ENCODE measurements at places on chromosomes 11 and 22.

GRCh38 chr11:100682247-100682969, 4.7 kb upstream of the ARHGAP42 start:
- no peak for DNase-seq

DNA sequence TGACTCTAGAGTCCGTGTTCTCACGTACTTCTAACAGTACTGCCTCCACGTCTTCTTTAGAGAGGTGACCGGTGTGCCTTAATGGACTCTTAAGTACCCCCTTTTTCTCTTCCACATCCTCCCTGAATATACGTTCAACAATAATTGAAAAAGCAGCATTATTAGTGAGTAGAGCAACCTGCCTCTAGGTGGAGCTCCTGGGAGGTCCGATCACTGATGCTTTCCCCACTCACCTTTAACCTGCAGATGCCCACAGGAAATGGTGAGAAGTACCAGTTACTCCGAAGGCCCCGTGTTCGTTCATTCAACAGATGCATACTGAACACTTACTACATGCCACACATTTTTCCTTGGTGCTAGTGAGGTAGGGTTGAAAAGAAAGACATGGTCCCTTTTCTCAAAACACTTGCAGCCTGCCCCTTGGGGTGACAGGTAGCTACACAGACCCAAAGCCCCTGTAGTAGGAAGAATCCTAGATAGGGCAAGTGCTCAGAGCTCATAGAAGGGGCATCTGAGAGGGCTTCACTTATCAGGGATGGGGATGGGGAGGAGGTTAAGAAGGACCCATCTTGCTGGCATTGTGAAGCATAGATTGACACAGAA, 72.7 kb downstream of the FEZ1 start:
- no peak for DNase-seq

- no peak for DNase-seq
Observed at GRCh38 chr11:48033918-48034341, 53.6 kb downstream of the PTPRJ start.

GRCh38 chr11:78237293-78238046, 48.8 kb downstream of the USP35 start:
- no peak for DNase-seq

- no peak for DNase-seq
Observed at GRCh38 chr22:43279867-43280522, 63.2 kb downstream of the SCUBE1 start.

DNA sequence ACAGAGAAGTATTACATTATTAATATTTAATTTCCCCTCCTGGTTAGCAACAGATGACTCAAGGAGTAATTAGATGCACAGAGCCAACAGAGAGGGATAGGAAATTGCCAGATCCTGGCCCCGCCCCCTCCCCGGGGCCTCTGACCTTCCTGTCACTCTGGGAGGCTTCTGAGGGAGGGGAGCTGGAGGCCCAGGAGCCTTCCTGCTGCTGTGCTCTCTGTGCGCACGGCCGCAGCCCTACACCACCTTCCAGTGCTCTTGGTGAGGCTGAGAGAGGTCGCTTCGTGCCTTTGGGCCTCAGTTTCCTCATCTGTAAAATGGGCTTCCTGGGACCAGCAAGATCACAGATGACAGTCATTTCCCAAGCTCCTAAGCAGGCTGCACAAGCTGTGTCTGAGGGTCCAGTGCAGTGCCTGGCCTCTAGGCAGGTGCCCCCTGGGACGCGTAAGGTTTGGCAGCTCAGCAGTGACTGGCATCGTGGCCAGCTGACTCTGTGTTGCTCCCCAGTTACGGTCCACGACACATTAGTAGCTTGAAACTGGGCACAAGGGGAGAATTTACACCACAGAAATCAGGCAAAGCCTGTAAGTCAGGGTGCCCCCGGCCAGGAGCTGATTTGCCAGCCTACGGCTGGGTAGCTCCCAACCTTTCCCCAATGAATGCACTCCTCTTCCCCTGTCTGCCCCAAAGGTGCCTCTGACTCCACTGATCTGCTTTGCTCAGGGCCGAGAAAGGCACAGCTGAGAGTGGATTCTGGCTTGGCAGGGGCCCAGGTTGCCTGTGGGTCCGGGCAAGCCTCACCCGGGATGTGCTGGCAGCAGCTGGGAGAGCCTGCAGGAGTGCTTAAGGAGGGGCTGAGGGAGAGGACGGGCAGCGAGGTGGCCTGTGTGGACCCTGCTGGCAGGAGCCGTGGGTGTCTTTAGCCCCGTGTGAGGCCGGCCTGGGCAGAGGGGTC, 2.3 kb downstream of the ADORA2A start:
- no peak for DNase-seq

DNA sequence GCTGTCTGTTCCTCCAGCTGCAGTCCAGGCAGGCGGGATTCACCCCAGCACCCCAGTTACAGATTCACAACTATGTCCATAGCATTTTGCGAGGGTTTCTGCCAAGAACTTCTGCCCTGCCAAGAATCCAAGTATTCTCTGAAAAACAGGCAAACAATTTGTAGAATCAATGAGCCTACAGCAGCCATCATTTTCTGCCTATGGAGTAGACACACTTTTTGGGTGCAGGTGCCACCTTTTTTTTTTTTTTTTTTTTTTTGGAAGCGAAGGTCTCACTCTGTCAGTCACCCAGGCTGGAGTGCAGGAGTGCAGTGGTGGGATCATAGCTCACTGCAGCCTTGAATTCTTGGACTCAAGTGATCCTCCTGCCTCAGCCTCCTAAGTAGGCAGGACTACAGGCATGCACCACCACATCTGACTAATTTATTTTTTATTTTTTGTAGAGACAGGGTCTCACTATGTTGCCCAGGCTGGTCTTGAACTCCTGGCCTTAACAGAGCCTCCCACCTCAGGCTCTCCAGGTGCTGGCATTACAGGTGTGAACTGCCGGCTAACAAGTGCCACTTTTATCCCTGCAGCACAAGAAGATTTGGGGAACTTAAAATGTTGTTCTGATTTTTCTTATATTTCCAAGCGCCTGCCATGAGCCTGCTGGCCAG, 195.1 kb downstream of the SNX19 start:
- no peak for DNase-seq

GRCh38 chr11:61516191-61516590, 7.6 kb downstream of the LRRC10B start:
- DNase-seq: no peak

DNA sequence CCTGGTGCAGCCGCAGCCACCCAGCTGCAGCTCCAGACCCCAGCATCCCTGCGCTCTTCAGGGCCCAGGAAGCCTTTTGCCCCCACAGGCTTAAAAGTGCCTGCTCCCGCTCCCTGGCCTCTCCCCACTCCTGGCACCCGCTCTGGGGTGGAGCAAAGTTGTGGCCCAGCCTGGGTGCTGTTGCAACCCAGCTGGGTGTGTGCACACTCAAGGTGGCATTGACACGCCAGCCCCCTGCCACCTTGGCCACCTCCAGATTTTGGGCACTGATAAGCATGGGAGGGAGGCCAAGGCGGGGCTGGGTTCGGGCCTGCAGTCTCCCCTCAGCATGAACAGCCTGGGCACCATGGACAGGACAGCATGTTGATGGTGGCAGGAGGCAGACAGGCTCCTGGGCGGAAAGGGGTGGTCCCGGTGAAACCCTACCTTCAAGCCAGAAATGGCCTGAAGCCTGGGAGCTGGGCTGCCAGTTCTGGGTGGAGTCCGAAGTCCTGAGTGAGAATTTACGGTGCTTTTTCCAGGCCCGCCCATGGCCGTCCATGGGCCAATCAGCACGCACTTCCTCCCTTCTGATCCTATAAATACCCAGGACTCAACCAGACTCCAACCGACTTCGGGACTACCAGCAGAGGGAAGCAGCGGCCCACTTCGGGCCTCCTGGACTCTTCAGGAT, 23.6 kb upstream of the RNASEH2C start:
- DNase-seq: no peak

DNA sequence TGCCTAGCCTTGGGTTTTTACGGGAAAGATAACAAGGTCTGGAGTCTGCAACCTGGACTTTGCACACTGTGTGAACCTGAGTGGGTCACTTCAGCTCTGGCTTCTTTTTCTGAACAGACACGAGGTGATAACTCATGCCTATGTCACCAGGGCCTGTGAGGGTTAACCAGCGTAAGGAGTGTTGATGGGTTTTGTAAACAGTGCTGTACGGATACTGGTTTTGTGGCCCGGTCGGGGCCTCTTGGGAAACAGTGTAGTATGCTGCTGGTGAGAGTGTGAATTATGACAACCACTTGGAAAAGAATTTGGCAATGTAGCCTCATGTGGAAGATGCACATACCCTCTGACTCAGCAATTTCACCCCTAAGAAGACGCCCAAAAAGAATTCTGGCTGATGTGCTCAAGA, 266.8 kb downstream of the MN1 start:
- no peak for DNase-seq

- no peak for DNase-seq
Observed at GRCh38 chr11:28343304-28344233, 235.4 kb downstream of the METTL15 start.

DNA sequence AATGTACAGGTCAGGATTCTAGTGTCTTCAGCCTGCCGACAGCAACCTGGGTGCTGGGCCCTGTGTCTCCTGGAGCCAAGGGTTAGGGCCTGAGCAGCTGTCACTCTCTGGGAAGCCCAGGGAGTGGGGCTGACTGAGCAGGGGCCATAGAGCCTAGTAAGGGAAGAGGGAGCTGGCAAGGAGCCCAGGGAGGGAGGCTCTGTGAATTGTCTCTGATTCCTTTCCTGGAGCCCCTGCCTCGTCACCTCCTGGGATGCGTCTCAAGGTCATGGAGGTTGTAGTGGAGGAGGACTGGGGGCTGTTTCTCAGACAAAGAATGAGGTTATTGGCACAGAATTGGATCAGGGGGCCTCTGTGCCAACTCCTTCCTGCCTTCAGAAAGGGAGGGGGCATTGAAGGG, 11.8 kb downstream of the SOX10 start:
- no peak for DNase-seq

DNA sequence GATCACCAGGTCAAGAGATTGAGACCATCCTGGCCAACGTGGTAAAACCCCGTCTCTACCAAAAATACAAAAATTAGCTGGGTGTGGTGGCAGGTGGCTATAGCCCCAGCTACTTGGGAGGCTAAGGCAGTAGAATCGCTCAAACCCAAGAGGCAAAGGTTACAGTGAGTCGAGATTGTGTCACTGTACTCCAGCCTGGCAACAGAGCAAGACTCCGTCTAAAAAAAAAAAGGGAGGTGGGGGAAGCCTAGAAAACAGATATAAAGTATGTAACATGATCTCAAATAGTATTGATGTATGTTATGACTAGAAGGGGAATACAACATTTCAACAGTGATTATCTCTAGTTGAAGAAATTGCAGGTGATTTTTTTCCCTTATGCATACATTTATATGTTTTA, 61.4 kb downstream of the SLC1A2 start:
- no peak for DNase-seq

DNA sequence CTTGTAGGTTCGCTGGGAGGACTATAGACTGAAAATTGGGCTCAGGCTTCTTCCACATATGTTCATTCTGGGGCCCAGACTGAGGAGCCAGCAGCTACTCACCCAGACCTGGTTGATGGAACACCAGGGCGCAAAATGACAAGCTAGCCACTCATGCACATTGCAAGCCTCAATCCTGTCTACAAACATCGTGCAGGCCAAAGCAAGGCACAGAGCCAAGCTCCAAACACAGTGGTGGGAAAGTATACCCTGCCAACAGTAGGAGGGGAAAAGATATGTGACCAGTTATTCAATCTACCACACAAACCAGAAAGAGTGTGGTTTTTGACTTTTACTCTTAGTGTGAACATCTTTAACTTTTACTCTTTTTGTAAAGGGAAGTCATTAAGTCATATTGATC, 660.5 kb downstream of the NTM start:
- no peak for DNase-seq

DNA sequence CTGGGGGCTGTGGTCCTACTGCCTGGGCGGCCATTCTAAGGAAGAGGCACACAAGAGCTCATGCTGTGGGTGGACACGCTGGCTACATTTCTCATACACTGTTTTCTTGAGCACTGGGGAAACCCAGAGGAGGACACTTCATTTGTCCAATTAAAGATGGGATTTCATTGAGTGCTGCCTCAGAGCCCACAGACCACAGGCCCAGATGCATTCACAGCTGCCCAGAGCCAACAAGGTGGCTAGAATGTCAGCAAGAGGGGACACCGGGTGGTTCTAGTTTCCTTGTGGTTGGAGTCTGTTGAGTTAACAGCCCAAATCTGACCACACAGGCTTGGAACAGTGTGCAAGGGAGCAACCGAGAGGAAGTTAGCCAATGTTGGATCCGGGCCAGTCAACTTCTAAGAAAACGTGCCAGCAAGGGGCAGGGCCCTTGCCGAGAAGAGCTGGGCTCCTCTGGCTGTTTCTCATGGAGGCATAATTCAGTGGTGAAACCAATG, 35.0 kb upstream of the SORL1 start:
- no peak for DNase-seq

DNA sequence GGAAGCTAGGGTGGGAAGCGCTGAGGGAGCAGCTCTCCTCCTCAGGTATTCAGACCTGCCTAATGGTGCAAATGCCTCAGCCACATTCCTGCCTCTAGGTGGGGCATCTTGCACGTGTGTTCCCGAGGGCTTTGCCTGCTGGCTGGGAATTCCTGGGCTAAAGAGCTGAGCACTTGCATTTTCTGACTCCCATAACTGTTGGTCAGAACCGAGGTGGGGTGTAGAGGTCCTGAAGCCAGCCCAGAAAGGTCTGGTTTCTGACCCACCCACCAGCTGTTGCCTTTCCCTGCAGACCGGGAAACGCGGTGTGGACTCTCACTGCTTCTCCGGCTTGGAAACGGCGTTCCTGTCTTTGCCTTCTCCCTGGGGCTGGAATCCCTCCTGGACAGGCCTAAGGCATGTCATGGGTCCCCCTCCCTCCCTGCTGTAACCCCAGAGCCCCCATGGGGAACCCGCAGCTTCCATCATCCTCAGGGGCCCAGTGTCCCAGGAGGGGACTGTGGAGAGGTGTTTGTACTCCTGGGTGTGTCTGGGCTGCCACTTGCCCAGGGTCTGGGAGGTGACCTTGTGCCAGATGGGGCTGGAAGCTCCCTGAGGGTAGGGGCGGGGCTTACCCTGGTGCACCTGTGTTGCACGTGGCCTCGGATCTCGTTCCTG, 24.0 kb upstream of the SMIM38 start:
- DNase-seq: no peak

GRCh38 chr22:30073743-30074142, 6.5 kb upstream of the HORMAD2 start:
- no peak for DNase-seq

DNA sequence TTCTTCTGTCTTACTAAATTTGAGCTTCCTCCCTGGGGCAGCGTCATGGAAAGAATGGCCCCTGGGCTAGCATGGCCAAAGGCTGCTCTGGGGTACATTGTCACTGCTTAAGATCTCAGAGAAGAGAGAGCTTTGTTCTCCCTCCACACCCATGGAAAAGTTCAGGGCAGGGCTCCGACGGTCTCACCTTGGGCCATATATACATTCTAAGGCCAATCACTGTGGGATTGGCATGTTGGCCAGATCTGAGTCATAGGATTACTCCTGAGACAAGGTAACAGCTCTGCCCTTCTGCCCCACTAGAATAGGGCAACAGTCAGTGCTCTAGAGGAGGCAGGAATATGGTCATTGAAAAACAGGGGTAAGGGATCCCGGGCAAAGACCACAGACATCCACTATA, 56.2 kb downstream of the BUD13 start:
- no peak for DNase-seq

DNA sequence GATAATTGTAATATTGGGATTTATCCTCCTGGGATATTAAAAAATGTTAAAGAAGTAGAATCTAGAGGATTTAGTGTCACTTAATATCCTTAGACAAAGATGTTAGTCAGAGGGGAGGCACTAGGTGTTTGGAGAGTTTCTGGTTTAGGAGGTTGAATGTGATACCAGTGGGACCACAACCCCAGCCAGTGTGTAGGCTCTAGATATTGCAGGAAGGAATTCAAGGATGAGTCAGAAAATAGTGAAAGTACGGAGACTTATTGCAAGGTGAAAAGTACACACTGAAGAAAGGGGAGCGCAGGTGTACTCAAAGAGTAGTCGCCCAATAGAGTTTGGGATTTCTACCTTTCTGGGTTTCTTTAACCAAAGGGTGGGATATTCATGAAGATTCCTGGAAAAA, 5.7 kb upstream of the TMEM41B start:
- DNase-seq: no peak

All from esophagus squamous epithelium (tissue), 5 donors.